Memory B cell (primary cell): ENCODE measurements at places on chromosomes 2 and 18.

DNA sequence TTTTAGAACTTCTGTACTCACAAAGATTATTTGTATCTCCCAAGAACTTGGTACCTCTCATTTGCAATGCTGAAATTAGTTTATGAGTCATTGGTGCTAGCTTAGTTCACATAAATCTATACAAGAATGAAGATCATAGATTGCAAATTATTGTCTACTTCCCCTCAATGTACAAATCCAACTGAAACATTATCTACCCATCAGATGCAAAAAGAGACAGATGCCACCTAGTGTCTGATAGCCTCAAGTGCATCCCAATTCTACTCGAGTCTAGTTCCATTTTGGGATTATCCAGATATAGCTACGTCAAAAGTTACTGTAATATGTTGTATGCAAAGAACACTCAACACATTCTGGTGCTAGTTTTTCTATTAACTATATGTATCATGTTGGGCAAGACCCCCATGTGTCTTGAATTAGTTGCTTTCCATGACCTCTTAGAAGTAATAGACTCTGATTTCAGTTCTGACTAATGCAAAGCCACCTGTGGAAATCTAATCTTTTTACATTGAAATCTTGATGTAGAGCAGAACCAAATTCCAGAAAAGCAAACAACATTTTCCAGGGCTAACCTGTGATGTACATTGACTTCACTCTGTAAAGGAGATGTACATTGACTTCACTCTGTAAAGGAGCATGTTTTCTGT is 210.0 kb downstream of the RBM43 start:
- DNase-seq = no peak

GRCh38 chr18:10476338-10476791 is 21.9 kb downstream of the APCDD1 start:
- no peak for DNase-seq

- DNase-seq = no peak
Observed at GRCh38 chr18:77820472-77820871, 570.8 kb downstream of the GALR1 start.

- DNase-seq = no peak
Observed at GRCh38 chr18:26700728-26701127, 152.4 kb upstream of the KCTD1 start.

- no peak for DNase-seq
Observed at GRCh38 chr2:149732730-149733290, 145.2 kb upstream of the MMADHC start.

DNA sequence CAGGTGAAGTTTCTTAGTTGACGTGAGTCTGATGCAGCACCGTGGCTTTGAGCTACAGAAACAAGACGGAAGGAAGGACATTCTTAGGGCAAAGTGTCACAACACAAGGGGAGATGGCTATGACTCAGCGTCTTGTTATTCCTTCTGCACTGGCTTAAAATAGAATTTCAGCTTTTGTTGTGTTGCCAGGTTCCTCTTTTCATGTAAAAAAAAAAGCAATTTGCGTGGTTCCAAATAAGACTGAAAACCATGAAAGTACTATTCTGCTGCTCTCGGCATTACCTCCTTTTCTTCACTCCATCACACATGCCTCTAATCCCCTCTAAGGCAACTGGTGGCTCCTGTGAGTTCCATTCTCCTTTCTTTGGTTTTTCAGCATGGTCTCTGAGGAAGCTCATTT is 150.1 kb downstream of the ANTXR1 start:
- DNase-seq = no peak

DNA sequence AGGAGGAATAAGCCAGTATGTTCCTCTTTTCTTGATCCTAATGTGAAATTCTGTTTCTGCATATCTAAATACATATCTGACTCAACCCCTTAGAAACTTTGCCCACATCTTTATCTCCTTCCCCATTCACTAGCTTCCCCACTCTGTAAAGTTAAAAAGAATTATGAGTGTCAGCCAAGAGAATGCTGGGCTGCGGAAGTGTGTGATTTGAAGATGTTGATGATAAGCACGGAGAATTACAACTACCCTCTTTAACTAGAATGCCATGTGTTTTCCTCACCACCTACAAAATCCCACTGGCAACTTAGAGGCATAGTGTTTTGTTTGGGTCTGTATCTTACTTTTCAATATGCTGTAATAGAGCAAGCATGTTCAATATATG is 490.4 kb upstream of the FANCL start:
- no peak for DNase-seq

DNA sequence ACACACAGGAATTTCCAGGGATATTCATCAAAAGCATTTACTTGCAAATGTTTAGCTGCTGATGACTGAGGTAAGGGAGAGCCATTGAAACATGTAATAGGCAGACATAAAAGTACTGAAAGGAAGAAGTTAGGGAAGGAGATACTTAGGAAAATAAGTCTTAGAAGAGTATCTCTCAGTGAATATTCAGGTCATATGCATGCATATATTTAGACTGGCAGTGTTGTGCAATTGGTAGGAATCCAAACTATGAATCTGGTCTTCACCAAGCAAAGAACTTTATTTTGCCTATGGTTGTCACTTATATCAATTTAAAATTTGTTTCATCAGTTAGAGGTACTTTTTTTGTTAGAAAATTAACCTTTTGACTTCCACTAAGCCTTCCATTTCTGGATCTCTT is 1490.7 kb downstream of the SUCLG1 start:
- DNase-seq = no peak

GRCh38 chr18:5237083-5237722 is 40.1 kb upstream of the AKAIN1 start:
- no peak for DNase-seq

- DNase-seq = no peak
Observed at GRCh38 chr18:23181547-23181946, 46.3 kb downstream of the CABLES1 start.

GRCh38 chr18:35938562-35938961 is 33.9 kb upstream of the RMP24 start:
- DNase-seq = no peak

- no peak for DNase-seq
Observed at GRCh38 chr2:233118648-233119000, 58.5 kb downstream of the INPP5D start.

DNA sequence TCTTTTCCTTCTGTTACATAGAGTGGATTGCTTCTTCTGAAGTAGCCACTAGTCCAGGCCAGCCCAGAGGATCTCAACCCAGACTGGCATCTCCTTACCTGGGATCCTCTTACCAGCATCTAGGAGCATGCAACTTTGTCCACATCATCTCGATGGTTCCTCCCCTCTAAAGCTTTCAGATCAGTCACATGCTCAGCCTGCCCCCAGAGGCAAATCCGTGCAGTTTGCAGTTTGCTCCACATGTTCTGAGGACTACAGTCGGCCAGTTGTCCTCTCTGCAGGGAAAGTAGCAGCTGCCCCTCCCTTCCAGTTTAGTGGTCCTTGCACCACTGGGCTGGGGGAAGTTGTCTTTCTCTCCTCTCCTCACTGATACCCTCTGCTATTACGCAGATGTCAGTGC is 259.8 kb upstream of the APCDD1 start:
- DNase-seq = no peak

GRCh38 chr2:120349440-120349921 is 3.5 kb downstream of the INHBB start:
- no peak for DNase-seq

- no peak for DNase-seq
Observed at GRCh38 chr2:19689646-19690168, 212.1 kb downstream of the TTC32 start.

- DNase-seq = no peak
Observed at GRCh38 chr2:37619230-37619958, 52.0 kb downstream of the CDC42EP3 start.

- no peak for DNase-seq
Observed at GRCh38 chr2:171862501-171862900, 31.5 kb downstream of the SLC25A12 start.

GRCh38 chr18:30527226-30527625 is 515.3 kb downstream of the DSC3 start:
- DNase-seq = no peak

- DNase-seq = no peak
Observed at GRCh38 chr2:17362956-17363355, 155.3 kb downstream of the RAD51AP2 start.

DNA sequence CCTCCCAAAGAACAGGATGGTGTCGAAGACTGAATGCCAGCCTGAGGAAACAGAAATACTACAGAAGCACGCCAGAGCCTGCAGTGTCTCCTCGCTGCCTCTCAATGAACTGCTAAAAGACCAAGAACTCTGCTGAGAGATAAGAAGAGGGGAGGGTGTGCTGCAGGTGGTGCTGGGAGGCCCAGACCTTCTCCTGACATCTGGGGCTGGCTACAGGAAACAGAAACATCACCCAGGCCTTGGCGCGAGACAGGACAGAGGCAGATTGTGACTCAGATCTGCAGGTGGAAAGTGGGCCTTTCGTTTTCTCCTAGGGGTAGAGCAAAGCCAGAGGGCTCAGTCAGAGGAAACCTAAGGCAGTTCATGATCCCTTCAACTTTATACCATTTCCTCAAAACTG is 250.3 kb upstream of the TCF4 start:
- DNase-seq = no peak

DNA sequence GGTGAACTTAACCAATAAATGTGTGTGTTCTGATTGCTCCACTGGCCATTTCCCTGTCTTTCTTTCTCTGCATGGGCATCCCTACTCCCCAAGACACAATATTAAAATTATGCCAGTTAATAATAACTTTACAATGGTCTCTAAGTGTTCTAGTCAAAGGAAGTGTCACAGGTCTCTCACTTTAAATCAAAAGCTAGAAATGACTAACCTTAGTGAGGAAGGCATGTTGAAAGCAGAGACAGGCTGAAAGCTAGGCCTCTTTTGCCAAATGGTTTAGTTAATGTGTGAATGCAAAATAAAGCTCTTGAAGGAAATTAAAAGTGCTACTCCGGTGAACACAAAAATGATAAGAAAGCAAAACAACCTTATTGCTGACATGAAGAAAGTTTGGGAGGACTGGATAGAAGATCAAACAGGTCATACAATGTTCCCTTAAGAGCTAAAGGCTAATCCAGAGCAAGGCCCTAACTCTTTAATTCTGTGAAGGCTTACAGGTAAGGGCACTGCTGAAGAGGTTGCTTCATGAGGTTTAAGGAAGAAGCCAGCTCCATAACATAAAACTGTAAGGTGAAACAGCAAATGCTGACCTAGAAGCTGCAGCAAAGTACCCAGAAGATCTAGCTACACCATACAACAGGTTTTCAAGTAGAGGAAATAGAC is 44.0 kb upstream of the ARHGAP15 start:
- no peak for DNase-seq

GRCh38 chr2:208250388-208250787 is 4.5 kb downstream of the IDH1 start:
- no peak for DNase-seq

DNA sequence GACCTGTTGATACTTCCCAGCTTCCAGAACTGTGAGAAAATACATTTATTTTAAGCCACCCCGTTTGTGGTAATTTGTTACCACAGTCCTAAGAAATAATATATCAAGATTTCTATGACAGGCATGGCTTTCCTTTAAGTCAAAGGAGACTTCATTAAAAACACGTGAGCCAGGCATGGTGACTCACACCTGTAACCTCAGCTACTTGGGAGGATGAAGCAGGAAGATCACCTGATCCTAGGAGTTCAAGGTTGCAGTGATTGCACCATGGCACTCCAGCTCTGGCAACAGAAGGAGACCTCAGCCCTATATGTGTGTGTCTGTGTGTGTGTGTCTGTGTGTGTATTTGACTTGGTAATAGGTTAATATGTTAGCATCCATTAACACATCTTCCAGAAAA is 69.8 kb upstream of the SCN7A start:
- DNase-seq = no peak

DNA sequence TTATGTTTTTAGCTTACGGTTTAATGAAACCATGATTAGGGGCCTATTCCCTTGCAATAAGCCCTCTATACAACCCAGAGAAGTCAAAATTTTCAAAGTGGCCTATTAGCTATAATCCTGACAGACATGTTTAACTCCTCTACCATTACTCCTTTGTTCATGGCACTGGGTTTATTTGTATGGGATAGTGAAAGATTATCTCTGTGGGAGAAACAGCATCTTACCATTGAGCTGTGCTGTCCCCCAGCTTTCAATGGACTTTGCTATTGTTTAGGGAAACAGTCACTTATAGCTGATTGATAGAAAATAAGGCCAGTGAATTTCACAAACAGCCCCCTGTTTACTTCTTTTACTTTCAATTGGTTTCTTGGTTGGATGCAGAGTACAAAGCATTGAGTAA is 675.2 kb upstream of the GCFC2 start:
- no peak for DNase-seq

DNA sequence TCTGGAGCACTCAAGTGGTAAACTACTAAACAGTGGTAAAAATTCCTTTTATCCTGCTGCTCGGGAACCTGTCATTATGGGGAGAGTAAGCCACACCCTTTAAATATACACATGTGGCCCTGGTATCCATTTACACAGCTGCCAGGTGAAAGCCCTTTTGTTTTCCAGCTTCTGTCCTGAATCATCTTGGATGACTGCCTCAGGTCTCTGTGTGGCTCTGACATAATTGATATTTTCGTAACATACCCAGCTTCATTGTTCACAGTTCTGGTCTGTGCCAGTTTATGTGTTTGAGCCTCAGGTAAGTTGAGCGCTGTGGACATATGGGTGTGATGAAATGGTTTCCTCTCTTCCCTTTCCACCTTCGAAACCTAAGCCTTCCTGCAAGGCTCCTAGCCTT is 15.7 kb upstream of the TTC39C start:
- DNase-seq = no peak

DNA sequence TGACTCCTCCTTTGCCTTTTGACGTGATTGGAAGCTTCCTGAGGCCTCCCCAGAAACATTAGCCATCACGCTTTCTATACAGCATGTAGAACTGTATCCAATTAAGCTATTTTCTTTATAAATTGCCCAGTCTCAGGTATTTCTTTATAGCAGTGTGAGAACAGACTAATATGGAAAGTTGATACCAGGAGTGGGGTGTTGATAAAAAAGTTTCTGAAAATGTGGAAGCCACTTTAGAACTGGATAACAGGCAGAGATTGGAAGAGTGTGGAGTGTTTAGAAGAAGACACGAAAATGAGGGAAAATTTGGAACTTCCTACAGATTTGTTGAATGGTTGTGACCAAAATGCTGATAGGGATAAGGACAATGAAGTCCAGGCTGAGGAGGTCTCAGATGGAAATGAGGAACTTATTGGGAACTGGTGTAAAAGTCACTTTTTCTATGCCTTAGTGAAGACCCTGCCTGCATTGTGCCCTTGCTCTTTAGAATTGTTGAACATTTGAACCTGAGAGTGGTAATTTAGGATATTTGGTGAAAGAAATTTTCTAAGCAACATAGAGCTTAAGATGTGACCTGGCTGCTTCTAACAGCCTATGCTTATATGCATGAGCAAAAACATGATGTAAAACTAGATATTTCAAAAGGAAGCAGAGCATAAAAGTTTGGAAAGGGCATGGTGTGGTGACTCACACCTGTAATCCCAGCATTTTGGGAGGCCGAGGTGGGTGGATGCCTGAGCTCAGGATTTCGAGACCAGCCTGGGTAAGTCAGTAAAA is 969.7 kb downstream of the DSC3 start:
- no peak for DNase-seq
